Activated naive CD4-positive, alpha-beta T cell treated with anti-CD3 and anti-CD28 coated beads, Interleukin-2, amount 50 U/mL, for 16 hours (primary cell): ENCODE measurements at places on chromosomes 16 and 17.

GRCh38 chr16:11241480-11242204 lies 14.4 kb downstream of the SOCS1 start:
- DNase-seq, result no peak

- no peak for DNase-seq
Measured at GRCh38 chr17:36089339-36089865, 541 bp downstream of the CCL3 start.

- DNase-seq, result no peak
Measured at GRCh38 chr17:2983255-2983654, 80.2 kb downstream of the OR1D5 start.

DNA sequence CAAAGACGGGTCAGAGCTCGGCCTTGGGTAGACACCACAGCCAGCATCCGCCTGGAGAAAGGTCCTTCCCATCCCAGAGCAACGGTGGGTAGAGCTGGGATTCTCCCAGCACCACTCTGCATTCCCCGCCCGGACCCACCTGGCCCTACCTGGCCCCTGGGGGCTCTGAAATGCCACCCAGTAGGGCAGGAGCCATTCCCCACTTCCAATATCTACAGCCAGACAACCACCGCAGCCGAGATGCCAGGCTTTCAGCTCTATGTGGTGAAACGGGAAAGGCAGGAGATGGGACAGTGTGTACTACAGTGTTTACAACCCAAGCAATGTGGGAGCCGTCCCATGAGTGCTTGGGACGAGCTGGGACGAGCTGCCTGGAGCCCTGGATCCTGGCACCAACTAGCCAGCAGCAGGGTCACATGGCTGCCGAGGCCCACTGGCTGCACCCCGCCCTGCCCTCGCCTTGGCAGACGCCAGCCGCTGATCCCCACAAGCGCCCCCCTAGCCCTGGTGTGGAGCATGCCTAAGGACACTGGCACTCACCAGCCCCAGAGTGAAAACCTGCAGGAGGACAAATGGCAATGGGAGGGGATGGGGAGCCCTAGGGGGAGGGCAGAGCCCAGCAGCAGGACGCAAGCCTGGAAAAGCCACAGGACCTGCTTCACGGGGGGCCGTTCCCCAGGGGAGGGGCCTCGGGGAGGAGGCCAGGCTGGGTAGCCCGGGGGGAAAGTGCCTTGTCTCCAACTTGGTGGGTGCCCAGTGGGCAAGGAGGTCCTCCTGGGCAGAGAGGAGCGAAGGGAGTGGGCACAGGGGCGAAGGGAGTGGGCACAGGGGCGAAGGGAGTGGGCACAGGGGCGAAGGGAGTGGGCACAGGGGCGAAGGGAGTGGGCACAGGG lies 13.5 kb downstream of the TMC6 start:
- DNase-seq, result peak; percentile 9

DNA sequence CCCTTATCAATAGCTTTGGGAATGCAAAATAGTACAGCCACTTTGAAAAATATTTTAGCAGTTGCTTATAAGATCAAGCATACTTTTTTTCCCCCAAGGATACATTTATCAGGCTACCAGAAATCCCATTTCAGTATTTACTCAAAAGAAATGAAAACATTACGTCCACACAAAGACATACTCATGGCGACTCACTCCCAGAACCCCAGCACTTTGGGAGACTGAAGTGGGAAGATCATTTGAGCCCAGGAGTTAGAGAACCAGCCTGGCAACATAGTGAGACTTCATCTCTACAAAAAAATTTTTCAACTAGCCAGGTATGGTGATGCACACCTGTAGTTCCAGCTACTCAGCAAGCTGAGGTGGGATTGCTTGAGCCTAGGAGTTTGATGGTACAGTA lies 5.9 kb downstream of the SKA2 start:
- DNase-seq, result no peak

GRCh38 chr17:38658741-38659345 lies 15.9 kb downstream of the EPOP start:
- DNase-seq, result no peak

DNA sequence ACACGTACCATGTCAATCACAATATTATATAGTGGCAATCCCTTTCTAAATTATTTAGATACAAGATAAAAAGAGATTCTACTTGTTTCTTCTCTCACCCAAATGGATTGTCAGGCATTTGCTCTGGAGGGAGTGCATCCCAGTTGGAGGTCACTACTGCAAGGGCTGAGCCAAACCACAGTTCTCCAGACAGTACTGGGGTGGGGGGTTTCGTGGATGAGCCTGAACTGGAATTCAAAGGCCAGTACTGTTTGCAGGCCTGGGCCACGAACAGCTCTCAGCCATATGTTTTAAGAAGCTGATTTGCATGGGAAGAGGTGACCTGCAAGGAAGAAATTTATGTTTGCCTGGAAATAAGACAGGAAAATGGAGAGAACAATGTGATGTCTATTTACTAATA lies 314.9 kb downstream of the PMP22 start:
- DNase-seq, result no peak

DNA sequence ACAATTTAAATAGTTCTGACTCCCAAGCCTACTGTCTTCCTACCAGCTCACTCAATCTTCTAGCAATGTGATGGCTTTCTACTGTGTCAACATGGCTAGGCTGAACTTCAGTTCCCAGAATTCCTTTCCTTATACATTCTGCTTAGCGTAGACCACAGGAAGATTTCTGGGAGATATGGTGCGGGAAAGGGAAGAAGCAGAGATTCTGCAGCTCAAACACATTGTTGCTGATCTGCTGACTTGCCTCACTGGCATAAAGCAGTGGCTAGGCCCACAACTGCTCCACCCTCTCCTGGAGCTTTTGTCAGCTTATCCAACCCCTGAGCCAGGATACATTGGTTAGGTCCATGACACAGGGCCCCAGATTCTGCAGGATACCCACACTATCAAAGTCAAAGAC lies 58.8 kb downstream of the GAS7 start:
- no peak for DNase-seq

- no peak for DNase-seq
Measured at GRCh38 chr16:57106767-57107166, 14.4 kb downstream of the CPNE2 start.

GRCh38 chr17:28326114-28326513 lies 7.1 kb downstream of the TMEM97 start:
- no peak for DNase-seq

DNA sequence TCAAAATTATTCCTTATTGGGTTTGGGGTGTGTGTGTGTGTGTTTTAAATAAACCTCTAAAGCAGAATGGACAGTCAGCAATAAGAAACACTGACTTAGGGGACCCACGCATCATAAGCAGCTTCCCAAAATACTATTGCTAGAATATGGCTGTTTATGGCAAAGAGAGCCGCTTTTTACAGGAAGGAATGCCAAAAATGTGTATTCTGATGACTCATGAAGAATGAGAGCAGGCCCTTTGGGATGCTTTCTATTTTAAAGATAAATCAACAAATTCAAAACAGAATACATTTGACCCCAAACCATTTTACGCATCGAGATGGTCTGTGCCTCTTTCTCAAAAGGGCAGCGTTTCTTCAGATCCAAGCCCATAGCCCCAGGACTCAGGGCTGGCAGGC lies 37.5 kb downstream of the ARHGAP17 start:
- DNase-seq, result no peak

GRCh38 chr16:23318639-23319038 lies 16.5 kb downstream of the SCNN1B start:
- DNase-seq, result no peak

GRCh38 chr17:63464691-63465236 lies 12.1 kb upstream of the ACE start:
- no peak for DNase-seq

- peak; percentile 34 for DNase-seq
Measured at GRCh38 chr17:76585649-76586593, at the start of gene ST6GALNAC2. Gene ST6GALNAC2, minus strand, starts transcription at chr17:76585860. Its CDS starts 52 bp downstream, at chr17:76585808.

DNA sequence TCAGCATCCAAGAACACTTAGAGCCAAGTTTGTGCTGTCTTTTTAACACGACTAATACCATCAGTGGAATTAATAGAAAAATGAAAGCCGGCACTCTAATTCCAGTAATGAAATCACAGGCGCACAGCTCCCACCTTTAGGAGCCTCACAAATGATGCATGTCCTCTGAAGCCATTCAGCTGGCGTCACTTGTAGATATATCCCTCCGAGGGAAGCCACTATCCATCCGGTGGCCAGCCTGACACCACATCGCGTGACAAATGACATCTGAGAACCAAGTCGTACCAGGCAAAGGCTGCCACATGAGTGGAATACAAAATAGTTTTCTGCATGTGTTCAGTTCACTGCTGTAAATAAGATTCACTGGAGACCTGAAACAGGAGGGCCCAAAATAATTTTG lies 205.6 kb downstream of the GRIN2A start:
- no peak for DNase-seq

GRCh38 chr16:24748242-24748641 lies 18.8 kb downstream of the TNRC6A start:
- no peak for DNase-seq

- no peak for DNase-seq
Measured at GRCh38 chr17:48016112-48016511, 21.5 kb downstream of the COPZ2 start.

- no peak for DNase-seq
Measured at GRCh38 chr16:52546291-52547003, 496 bp downstream of the TOX3 start.

GRCh38 chr17:47072886-47073285 lies 93.8 kb upstream of the RPRML start:
- DNase-seq, result no peak

DNA sequence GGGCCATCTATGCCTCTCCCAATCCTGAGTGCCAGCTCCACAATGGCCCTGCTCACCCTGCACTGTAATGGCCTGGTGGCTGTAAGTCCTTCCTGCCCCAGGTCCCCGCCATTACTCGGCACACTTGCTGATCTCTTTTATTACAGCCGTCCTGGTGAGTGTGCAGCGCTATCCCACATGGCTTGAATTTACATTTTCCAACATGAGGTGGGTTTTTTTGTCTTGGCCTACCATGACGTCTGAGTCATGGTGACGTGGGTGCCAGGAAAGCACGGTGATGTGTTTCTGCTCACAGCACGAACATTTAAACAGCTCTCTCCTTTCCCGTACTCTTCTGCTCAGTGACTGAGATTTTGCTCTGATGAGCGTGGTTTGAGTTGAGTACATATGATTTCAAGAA lies 55.2 kb upstream of the FOXF1 start:
- no peak for DNase-seq

DNA sequence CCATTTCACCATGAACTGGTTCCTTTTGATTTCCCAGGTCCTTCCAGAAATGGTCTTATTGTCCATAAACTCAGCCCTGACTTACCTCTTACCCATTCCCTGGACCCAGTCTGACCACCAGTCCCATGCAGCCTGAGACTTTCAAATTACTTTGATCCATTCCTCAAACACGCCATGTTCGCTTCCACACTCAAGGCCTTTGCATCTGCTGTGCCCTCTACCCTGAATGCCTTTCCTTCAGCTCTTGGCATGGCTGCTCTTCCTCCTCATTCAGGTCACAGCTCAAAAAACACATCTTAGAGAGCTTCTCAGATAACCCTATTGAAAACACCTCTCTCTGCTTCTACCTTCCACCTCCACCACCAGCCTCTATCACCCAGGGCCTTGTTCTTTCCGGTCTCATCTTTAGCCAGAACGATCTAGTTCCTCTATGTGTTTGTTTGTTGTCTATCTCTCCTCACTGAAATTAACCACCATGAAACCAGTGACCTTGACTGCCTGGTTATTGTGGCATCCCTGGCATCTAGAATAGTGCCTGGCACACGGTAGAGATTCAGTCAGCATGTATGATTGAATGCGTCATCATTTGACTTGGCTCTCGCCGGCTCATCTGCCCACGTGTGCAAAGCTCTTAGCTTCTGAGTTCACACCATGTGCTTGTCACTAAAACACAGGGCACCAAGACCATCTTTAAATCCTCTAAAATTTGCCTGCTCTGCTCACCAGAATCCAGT lies 12.8 kb downstream of the CRYM start:
- DNase-seq, result no peak

DNA sequence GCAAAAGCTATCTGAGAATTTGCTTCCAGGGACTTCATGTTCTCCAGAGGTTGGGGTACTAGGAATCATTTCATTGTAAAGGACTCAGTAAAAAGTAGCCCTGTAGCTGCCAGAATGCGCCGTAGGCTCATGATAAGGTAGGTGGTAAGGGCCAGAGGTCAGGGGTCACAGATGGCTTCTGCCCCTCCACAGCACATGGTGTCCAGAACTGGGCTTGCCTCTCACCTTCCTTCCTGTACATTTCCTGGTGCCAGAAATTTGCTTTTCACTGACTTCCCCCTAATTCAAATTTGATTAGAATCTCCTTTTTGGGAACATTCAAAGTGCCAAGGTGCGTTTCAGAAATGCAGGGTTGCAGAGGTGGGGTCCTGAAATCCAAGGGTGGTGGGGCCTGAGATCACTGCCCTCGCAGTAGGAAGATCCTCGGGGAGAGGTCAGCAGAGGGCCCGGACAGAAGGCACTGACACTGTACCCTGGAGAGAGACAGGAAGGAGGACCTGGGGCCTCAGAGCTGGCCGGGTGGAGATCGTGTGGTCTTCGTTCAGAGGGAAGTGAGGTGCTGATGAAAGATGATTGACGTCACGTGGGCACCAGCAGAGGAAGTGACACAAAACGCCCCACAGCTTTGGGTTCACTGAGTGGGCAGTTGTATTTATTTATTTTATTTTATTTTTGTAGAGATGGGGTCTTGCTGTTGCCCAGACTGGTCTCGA lies 25.5 kb upstream of the METRNL start:
- DNase-seq, result no peak

- DNase-seq, result no peak
Measured at GRCh38 chr16:61654962-61655361, 381.3 kb downstream of the CDH8 start.

- no peak for DNase-seq
Measured at GRCh38 chr17:73363442-73364154, 51.8 kb upstream of the CDC42EP4 start.

- DNase-seq, result no peak
Measured at GRCh38 chr16:56658327-56658875, 642 bp downstream of the MT1F start.
